Activated CD8-positive, alpha-beta T cell treated with anti-CD3 and anti-CD28 coated beads, Interleukin-2, amount 10 ng/mL, durations not matched to agents 7 days and 5 days (primary cell): ENCODE measurements at places on chromosomes 16 and 17.

DNA sequence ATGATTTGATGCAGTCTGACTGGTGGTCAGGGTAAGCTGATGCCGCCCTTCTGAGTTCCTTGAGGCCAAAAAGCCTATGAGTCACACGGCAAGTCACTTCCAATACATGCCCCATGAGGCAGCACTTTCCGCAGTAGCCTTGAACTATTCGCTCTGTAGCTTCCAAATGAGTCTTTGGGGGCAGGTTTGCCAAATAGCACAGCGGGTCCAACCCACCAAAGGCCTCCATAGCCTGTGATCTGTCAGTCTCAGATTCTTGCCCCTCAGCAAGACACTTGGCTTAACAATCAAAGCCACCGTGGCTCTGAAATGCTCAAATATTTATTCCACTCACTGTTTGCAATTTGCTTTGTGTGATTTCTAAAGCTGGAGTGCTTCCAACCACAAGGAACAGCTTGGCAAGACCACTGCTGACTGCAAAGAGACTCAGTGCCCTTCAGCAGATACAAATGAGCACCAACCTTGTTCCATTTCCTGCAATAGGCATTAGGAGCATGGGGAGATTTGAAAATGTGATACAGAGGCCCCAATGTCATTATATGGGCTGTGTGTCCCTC is 45.4 kb downstream of the CLEC19A start:
- no peak for DNase-seq

DNA sequence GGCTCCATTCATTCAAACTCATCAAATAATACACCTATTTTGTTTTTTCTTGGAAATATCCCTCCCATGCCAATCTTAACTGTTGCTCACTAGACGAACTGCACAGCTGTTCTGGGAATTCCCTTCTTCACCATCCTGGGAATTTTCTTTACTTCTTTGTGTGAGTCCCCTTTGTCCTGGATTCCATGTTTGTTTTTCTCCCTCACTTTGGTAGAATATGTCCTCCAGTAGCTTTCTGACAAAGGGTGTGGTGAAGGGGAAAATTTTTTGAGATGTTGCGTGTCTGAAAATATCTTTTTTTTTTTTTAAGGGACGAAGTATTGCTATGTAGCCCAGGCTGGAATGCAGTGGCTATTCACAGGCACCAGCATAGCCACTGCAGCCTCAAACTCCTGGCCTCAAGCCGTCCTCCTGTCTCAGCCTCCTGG is 17.2 kb upstream of the UTP6 start:
- no peak for DNase-seq

DNA sequence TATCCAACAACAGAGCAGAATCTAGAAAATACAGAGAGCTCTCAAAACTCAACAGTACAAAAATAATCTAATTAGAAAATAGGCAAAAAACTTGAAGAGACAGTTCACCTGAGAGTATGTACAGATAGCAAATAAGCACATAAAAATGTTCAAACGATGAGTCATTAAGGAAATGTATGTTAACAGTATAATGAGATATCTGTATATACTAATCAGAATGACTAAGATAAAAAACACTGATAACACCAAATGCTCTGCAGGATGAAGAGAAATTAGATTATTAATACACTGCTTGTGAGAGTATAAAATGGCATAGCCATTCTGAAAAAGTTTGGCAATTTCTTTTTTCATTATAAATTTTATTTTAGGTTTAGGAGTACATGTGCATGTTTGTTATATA is 1307.6 kb upstream of the GOT2 start:
- no peak for DNase-seq

DNA sequence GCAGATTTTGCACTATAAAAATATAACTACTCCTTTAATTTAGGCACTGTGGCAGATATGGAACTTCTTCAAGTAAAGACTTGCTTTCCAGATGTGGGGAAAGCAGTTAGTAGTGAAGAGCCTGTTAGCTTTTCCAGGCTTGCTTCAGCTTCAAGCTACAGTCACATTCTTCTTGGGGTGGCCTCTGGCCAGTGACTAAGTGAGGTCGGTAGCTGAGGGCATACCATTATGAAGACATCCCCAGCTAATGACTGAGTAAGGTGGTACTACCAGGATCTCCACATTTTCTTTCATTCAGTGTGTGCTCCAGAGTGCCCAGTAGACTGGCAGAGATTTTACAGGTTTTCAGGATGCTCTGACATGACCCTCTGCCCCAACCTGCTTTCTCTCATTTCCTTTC is 167.1 kb upstream of the KIF2B start:
- no peak for DNase-seq

DNA sequence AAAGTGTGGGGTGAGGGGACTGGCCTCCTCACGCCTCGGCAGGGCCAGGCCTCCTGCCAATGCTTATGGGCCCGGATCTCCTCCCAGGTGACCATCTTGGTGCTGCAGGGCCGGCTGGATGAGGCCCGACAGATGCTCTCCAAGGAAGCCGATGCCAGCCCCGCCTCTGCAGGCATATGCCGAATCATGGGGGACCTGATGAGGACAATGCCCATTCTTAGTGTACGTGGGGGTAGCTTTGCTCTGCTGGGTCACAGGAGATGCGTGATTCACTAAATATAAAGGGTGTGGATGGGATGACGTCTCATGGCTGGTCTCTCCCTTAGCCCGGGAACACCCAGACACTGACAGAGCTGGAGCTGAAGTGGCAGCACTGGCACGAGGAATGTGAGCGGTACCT is 19.5 kb downstream of the NUP85 start:
- DNase-seq, result no peak

- DNase-seq, result peak; percentile 34
Measured at GRCh38 chr17:3602499-3602898, 6.7 kb downstream of the TRPV1 start.

GRCh38 chr16:12256921-12257320 is 280.4 kb downstream of the SNX29 start:
- DNase-seq, result no peak

GRCh38 chr16:57689762-57690558 is 4.6 kb upstream of the DRC7 start:
- peak; percentile 83 for DNase-seq

GRCh38 chr16:84229471-84229870 is 10.3 kb downstream of the KCNG4 start:
- no peak for DNase-seq

GRCh38 chr16:51231702-51232101 is 80.6 kb upstream of the SALL1 start:
- DNase-seq, result no peak

- DNase-seq, result no peak
Measured at GRCh38 chr17:41654678-41655607, 30.6 kb upstream of the KRT17 start.

DNA sequence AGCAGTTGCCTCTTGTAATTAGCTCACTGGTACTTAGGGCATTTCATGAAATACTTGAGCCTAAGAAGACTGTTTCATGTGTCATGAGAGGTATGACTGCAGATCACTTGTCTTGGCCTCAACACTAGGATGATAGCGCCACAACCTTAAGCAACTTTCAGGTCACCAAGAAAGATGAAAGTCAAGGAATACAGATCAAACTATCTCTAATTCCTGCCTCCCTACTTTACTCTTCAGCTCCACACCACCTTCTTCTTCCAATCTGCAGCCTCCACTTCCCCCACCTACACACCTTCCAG is 28.0 kb downstream of the GNA13 start:
- no peak for DNase-seq

- DNase-seq, result peak; percentile 83
Measured at GRCh38 chr17:44197980-44198720, 1.5 kb downstream of the ATXN7L3 start.

DNA sequence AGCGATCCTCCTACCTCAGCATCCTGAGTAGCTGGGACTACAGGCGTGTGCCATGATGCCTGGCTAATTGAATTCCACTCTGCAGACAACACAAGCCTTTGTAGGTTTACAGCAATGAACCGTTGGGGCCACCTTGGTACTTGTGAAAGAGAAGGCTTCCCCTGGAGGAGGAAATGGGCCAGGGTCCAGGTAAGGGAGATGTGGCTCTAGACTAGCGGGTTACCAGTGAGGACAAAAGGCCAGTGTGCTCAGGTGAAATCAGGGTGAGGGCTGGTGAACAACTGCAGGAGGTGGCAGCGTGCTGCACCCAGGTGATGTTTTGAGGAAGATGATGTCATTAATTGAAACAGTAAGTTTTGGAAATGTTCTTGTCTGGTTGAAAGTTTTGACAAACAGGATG is 6.7 kb downstream of the SDR42E1 start:
- no peak for DNase-seq

DNA sequence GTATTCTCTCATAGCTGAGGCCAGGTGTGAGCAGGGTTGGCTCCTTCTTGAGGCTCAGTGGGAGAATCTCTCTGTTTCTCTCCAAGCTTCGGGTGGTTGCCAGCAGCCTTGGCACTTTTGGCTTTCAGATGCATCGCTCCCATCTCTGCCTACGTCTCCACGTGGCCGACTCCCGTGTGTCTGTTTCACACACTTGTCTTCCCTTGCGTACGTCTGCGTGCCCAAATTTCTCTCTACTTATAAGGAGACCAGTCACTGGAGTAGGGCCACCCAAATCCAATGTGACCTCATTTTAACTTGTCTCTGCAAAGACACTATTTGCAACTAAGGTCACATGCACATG is 14.7 kb downstream of the OSBPL7 start:
- DNase-seq, result no peak

DNA sequence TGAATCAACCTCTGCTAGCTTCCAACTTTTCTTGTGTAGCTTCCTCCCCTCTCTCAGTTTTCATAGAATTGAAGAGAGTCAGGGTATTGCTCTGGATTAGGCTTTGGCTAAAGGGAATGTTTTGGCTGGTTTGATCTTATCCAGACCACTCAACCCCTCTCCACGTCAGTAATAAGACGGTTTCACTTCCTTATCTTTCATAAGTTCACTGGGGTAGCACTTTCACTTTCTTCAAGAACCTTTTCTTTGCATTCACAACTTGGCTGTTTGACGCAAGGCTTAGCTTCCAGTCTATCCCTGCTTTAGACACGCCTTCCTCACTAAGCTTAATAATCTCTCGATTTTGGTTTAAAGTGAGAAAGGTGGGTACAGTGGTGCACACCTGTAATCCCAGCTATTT is 29.7 kb upstream of the OR1A2 start:
- no peak for DNase-seq

GRCh38 chr16:82317411-82318167 is 147.6 kb upstream of the MPHOSPH6 start:
- DNase-seq, result no peak

DNA sequence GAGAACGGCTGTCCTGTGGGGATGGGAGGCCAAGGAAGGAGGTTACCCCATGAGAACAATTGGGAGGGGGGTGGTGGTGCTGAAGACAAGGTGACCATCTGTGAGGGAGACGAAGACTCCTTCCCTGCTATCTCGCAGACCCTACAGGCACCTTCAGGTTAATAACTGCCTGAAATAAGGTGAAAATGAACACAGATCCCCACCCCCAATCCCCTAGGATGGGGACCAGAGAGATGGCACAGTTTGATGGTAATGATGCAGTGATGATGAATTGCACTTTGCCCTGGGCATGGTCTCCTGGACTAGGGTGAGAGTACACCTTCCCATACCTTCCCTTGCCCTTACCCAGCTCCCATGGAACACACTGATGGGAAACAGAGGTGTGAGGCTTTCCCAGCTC is 1.4 kb upstream of the NAE1 start:
- no peak for DNase-seq

GRCh38 chr16:85563515-85564276 is 49.4 kb upstream of the GSE1 start:
- no peak for DNase-seq

GRCh38 chr16:18948372-18949020 is 22.3 kb upstream of the SMG1 start:
- DNase-seq, result no peak

DNA sequence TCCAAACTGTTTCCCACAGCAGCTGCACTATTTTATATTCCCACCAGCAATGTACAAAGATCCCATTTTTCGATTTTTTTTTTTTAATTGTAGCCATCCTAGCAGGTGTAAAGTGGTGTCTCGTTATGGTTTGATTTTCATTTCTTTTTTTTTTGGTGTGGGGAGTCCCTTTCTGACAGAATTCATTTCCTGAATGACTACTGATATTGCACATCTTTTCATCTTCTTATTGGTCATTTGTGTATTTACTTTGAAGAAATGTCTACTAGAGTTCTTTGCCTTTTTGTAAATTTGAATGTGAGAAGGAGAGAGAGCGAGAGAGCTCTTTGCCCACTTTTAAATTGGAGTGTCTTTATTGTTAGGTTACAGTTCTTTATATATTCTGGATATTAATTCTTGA is 14.0 kb downstream of the CYB5B start:
- DNase-seq, result no peak
